Dermis microvascular lymphatic vessel endothelial cell (primary cell): ENCODE measurements at places on chromosomes 6 and 20. TPM values are rescaled to one million over a fixed set of nuclear protein-coding genes. Genes with fewer than 3 reads are reported as not detected.

Gene RXRB
- 18.7 and 26.0 TPM in 2 replicates for total RNA-seq

Gene MAFB
- total RNA-seq = 2.7 and 8.0 TPM in 2 replicates

Gene COL19A1
- total RNA-seq = under 0.01 TPM in 1 of 2 replicates, not detected in the other

Gene GRM1
- total RNA-seq = 0.13 TPM in 2 replicates

Gene TIAM2
- total RNA-seq = 12.8 and 15.9 TPM in 2 replicates

Gene DDR1
- total RNA-seq = 4.0 and 10.1 TPM in 2 replicates
